ENCODE measurements at places on chromosomes 1 and 21.

DNA sequence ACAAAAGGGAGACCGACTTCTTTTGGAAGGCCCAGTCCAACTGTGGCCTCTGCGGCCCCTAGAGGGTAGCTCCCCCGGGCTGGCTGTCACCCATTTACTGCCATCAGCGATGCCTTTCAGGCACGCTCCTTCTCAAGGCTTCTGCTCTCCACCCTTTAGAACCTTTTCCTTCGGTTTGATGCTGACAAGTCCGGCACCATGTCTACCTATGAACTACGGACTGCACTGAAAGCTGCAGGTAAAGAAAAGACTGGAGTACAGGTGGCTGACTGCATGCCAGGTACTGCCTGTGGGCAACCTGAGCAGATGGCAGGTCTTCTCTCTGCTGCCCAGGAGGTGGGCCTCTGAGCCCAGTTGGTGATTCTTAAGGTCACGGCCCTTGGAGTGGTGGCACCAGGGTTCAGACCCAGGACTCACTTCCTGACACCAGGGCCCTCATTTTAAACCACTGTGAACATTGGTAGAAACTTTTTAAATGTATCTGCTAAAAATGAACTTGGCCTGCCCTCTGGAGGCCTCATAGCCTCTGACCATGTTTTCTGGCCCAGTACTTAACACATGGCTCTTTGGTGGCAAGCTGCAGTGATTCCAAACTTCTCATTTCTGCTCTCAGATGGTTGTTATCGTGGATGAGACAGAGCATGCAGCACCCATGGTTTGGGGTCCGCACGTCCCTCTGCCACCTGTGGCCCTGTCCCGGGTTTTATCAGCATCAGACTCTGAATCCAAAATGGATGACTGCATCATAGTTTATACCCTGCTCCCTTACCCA, 45.7 kb downstream of the CAPN9 start:
- no peak for DNase-seq

GRCh38 chr1:77977989-77978292, 931 bp downstream of the FUBP1 start:
- no peak for DNase-seq

DNA sequence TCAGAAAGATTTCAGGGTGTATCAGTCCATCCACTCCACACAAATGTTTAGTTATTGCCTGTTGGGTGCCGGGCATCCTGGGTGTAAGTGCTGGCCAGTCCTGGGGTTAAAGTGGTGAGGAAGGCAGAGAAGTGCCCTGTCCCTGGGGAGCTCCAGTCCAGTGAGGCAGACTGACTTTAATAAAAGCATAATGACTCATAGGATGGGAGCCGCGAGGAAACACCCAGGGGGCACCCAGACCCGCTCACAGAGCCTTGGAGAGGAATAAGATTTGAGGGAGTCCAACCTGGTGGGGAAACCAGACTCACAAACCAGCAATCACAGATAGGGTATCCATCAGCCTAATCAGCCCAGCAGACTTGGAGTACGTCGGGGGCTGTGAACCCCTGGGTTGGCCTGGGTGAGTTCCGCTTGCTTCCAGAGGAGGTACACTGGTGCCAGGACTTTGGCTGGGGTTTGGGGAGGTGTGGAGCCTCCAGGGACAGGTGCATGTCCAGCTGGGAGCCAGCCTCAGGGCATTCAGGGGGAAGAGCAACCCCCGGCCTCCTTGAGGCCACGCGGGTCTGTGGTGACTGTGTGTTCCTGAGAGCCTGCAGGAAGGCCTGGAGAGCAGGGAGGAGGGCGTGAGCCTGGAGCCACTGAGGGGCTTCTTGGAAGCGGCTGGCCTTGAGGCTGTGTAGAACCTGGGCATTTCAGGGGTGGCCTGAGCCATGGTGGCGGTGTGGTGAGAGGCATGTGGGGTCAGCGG, 3.7 kb downstream of the PEAR1 start:
- DNase-seq: peak; percentile 49

- DNase-seq: no peak
Observed at GRCh38 chr1:43853161-43853921, 80.3 kb upstream of the ARTN start.

- no peak for DNase-seq
Observed at GRCh38 chr21:45209685-45210284, 77.9 kb downstream of the POFUT2 start.

- DNase-seq: no peak
Observed at GRCh38 chr1:87437663-87438295, 109.1 kb downstream of the LMO4 start.

DNA sequence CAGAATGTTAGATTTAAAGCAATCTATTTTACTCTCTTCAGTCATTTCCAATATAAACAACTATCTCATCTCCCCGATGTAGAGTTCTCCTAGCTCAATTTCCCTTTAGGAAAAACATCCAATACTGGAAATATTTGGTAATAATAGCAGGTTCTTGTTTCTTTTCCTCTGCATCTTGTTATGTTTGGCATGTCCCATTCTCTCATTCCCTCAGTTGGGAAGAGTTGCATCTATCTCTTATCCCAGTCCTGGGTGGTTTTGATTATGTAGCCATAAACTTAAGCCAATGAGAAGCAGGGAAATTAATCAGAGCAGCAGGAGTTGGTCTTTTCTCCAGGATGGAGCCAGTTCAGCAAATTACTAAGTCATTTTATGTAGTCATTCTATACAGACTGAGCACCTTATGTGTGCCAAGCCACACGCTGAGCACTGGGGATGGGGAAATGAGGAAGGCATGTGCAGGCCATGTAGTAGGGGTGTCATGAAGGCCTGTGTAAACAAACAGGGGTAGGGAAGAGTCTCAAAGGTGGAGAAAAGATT, 418.2 kb upstream of the NFIA start:
- DNase-seq: no peak
